ENCODE measurements at places on chromosomes 2 and 18.

- DNase-seq = no peak
Measured at GRCh38 chr2:179661986-179662385, 199.4 kb downstream of the ZNF385B start.

DNA sequence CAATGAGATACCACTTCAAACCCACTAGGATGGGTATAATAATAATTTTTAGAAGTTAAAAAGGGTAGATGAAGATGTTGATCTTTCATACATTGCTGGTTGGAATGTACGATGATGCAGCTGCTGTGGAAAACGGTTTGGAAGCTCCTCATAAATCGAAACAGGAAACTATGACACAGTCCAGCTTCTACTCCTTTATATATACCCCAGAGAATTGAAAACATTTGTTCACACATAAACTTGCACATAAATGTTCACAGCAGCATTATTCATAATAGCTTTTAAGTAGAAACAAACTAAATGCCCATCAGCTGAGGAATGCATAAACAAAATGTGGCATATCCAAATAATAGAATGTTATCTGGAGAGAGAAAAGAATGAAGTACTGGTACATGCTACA is 95.0 kb downstream of the STRADB start:
- no peak for DNase-seq

DNA sequence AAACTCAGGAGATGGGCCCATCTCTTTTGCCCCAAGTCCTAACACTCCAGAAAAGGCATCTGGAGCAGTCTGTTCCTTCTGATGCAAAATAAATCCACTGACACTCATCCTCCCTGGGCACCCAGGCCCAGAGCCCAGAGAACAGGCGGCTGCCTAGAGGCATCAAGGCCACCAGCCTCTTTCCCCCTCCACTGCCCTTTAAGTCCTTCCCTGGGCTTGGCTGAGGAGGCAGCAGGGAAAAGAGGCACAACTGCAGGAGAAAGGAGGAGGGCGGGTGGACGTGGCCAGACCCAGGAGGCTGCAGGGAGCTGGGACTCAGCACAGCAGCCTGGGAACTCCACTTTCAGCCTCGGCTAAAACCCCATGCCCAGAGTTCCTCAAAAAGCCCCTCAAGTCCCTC is 99.7 kb upstream of the ID2 start:
- no peak for DNase-seq

GRCh38 chr2:151302879-151303278 is 13.4 kb upstream of the NMI start:
- no peak for DNase-seq

DNA sequence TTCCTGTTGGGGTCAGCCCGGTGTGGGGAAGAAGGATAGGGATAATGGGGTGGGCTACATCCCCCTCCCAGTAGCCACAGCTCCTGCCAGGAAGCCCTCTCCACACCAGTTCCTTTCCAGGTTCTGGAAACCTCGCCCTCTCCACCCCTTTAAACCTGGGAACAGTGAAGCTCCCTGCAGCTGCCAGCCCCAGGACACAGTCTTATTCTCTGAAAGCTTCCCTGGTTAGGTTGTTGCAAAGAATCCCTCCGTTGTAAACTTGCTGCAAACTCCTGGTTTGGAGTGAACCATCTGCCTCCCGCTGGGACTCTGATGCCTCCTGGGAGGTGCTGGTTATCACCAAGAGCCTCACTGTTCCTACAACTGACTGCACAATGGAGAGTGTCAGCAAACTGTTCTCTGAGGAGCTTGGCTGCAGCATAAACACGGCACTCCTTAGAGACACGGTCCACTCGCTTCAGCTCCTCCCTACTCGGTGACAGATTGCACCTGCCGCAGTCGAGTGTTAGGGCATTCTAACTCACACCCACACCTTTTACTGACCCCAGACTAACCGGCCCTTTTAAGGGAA is 261.8 kb upstream of the RAB6C start:
- no peak for DNase-seq

DNA sequence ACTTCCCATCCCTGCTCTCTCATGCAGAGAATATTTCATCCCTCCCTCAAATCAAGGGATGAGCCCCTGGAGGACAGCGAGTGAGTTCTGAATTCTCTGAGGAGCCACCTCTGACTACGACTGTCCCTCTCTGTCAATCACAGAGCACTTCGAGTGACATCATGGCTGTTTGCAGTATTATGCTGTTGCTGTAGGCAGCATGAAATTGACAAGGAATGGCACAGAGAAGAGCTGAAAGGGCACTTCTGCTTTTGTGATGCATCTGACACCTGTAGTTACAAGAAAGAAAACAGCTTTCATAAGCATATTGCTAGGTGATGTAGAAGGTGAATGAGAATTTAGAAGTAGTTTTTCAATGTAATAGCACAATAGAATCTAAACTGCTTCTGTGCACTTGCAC is 166.9 kb downstream of the ARHGAP15 start:
- no peak for DNase-seq

GRCh38 chr2:8121022-8121825 is 560.6 kb upstream of the ID2 start:
- DNase-seq = no peak

DNA sequence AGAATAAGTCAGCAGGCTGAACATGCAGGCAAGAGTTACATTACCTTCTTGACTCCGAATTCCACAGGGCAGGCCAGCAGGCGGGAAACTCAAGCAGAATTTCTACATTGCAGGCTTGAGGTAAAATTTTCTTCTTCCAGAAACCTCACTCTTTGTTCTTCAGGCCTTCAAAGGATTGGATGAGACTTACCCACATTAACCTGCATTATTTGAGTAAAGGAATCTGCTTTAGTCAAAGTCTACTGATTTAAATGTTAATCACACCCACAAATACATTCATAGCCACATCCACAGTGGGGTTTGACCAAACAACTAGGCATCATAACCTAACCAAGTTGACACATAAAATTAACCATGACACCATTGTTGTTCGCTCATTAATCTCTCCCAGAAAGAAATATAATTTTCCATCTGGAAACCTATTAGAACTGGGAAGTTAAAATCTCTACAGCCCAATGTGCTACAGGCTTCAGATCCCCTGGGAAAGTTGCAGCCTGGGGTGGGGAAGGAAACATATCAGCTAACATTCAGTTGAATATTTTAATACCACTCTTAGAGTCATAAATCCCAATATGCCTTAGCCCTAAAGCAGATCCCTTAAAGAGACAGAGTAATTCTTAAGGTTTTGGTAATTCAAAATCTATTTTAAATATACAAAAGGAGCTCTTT is 468.2 kb upstream of the TNP1 start:
- DNase-seq = no peak

DNA sequence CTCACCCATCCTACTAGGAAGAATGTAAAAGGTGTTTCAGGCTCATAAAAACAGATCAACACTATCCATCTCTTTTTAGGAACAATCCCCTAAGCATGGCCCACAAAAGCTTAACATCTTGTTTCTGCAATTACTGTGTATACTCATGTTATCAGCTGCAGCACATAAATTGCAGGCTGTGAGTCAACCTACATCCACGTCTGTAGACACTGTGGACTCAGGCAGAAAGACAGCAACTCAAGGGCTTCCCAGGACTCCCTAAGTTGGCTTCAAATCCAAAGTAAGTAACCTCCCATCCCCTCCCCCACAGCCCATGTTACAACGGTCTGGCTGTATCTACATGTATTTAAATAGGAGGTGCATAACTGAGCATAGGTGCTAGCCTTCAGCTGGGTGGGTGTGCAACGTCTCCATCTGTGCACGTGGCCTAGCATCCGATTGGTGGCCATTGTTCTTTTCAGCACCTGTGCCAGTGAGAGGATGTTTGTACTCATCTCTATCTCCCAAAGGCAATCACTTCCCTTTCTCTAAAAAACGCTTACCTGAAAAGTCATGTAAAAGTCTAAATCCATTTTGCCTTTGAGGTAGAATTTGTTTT is 30.1 kb downstream of the UXS1 start:
- no peak for DNase-seq

GRCh38 chr18:3238742-3239141 is 8.9 kb upstream of the MYL12A start:
- DNase-seq = no peak

DNA sequence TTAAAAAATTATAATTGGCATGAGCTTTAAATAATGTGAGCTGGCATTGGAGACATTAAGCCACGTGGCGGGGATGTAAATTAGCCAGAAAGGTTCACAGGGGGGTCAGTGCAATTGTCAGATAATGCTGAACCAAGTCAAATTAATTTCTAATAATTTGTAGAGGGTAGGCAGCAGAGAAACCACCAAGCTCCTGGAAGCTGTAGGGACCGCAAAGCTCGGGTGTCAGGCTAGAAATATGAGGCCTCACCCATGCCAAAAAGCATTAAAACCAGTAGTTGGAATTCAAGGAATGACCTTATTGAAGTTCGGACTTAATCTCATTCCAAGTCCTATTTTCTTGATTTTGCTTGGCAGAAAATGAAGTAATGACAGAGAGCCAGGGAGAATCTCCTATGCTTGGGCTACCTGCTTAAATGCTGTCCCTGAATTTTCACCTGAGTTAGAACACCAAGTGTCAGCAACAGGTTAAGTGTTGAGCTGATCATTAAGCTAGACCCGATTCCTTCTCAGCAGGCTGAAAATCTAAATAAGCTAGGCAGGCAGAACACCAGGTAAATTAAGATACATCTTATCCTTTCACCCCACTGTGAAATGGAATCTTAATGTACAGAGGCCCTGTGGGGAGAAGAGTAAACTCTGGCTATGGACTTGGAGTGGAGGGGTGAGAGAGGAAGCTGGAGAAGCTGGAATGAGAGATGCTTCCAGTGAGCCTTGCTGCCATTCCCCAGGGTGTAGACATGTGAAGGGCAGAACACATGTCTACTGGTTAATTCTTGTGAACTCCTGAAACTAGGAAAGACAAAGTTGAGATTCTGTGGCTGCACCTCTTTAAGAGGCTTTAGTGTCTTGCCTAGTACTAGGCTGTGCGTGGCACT is 520.0 kb downstream of the SLC4A3 start:
- no peak for DNase-seq

DNA sequence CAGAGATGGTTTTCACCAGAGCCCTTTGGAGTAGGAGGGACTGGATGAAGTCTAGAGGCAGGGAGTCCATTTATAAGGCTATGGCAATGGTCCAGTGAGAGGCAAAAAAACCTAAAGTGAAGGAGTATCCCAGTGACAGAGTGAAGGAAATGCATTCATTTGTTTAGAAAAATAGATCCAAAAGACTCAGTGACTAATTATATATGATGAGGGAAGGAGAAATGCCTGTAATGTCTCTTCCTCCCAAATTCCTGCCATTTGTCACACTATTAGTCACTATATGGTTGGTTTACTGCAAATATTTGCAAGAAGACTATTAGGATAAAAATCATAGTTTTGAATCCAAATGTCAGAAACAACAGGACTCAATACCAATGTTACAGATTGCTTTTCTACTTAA is 104.2 kb downstream of the ZNF521 start:
- no peak for DNase-seq

GRCh38 chr2:181790716-181791649 is 100.5 kb upstream of the ITPRID2 start:
- no peak for DNase-seq

- no peak for DNase-seq
Measured at GRCh38 chr2:24632172-24632571, 141.1 kb downstream of the NCOA1 start.

- DNase-seq = no peak
Measured at GRCh38 chr2:229446350-229446749, 175.3 kb upstream of the PID1 start.

GRCh38 chr2:47257946-47258348 is 102.8 kb upstream of the STPG4 start:
- DNase-seq = no peak

DNA sequence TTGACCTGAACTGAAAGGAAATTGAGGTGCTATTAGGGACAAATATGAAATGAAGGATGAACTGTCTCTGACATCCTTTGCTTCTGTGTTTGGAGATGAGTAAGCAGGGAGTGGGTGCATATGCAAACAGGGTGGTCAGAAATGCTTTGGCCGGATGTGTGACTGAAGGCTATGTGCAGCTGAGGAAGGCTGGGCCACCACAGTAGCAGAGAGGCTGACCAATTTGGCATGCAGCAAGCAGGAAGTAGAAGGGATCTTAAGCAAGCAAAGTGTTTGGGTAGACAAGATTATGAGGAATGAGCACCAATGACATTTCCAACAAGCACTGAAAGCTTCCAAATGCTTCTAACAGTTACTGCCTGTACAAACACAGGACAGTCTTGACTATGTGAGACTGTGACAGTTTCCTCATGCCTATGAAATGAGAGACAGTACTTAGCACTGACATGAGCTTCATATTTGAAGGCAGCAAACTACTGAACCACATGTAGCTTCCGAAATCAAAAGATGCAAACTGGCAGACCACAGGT is 3.3 kb upstream of the ACTR3 start:
- no peak for DNase-seq

- DNase-seq = no peak
Measured at GRCh38 chr2:673016-673415, 4.2 kb downstream of the TMEM18 start.

DNA sequence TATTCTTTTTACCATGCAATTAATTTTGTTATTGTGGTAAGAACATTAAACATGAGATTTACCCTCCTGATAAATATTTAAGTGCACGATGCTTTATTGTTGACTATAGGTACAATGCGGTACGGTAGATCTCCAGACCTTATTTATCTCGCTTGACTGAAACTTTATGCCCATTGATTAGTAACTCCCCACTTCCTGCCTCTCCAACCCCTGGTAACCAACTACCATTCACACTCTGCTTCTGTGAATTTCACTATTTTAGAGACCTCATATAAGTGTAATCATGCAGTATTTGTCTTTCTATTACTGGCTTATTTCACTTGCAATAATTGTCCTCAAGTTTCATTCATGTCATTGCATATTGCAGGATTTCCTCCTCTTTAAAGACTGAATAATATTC is 195.7 kb upstream of the ID2 start:
- DNase-seq = no peak

DNA sequence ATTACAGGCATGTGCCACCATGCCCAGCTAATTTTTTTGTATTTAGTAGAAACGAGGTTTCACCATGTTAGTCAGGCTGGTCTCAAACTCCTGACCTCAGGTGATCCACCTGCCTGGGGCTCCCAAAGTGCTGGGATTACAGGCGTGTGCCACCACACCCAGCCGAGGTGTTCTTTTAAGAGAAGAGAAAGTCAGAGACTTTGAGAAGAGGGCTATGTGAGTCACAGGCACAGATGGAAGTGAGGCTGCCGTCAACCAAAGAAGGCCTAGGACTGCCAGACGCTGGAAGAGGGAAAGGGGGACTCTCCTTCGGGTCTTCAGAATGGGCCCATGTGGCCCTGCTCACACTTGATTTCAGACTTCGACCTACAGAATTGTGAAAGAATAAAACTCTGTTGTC is 67.2 kb upstream of the SH3BP4 start:
- no peak for DNase-seq

GRCh38 chr2:118165595-118165994 is 77.3 kb downstream of the INSIG2 start:
- DNase-seq = no peak

GRCh38 chr2:113124181-113124961 is 3.0 kb upstream of the IL1RN start:
- DNase-seq = no peak

DNA sequence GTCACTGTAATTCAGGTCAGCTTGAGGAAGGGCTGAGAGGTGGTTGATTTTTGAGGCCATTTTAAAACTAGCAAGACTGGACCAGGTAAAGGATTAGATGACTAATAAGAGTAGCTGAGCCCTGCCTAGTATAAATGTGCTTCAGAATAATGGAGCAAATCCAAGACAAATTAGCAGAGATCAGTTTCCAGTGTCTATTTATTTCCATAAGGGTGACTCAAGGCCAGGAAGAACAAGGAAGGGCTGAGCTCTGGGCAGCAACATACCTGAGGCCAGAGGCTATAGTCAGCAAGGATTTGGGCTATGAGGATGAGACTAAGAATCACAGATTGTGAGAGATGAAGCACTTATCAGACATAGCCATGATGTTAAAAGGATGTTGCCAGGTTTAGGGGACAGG is 339.0 kb upstream of the LRRTM1 start:
- DNase-seq = no peak

Data from stimulated activated CD4-positive, alpha-beta T cell treated with anti-CD3 and anti-CD28 coated beads, Interleukin-1b, Interleukin-23, amount 100 ng/mL, for 1 hour (primary cell).